ENCODE measurements at places on chromosomes 3 and 15.

DNA sequence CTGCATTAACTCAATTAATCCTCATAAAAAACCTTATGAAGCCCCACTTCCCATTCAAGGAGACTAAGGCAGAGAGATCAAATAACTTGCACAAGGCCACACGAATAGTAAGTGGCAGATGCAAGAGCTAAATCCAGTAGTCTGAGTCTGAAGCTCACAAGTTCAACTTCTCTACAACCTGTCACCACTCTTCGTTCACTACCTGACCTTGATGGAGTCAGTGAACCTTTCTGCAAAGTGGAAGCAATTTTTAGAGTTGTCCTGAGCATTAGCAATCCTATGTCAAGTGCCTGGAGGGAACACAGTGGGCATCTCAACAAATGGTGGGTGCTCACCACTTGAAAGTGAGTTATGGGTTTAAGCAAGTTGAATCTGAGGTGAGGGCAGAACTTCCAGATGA, 2.1 kb upstream of the SPINT1 start:
- DNase-seq, result no peak

- no peak for DNase-seq
Observed at GRCh38 chr15:58594898-58595297, 154.6 kb downstream of the ADAM10 start.

- no peak for DNase-seq
Observed at GRCh38 chr15:98536976-98537375, 111.4 kb upstream of the IGF1R start.

DNA sequence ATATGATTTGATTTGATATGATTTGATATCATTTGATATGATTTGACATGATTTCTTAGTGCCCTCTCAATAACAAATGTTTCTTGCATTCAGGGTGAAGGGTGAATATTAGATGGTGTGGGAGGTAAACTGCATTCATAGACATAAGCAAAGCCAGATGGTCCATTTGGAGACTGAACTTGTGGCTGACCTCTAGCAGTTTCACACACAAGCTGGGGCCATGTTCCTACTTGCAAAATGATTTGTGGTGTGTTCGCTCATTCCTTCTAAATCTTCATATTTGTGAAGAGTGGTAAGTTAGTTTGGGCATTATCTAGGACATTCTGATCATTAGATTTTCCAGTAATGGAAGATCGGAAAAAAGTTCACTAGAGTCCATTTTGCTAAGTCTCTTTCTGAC, 40.5 kb upstream of the CCR4 start:
- DNase-seq, result no peak

DNA sequence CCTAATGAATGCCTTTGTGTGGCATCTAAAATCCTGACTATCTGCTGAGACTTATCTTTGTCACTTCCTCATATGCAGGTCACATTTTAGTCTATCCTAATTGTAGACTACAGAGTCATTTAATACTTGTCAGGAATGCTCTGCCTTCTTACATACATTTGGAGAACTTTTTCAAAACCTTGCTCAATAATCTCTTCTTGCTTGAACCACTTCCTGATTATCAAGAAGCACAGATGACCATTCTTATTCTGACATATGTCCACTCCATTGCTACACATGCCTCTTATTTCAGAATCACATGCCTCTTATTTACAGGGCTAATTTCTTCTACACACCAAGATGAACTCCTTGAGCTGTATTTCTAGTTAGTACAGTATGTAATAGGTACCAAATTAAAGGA, 400.3 kb downstream of the TBC1D5 start:
- DNase-seq, result no peak

DNA sequence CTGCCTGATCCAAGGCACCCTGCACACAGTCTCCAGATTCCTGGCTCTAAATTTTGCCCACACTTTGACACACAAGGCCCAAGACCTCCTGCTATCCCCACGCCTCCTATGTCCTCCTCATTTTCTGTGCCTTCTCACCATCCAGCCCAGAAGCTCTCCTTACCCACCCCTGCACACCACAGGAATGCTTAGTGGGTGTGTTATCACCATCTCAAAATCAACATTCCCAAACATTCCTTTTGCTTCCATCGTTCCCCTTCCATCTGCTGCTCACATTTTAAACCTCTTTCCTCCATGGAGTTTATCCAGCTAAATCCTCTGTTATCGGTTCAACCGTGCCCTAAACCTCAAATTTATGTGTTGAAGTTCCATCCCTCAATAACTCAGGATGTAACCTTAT, 43.9 kb downstream of the DGKG start:
- DNase-seq, result no peak

GRCh38 chr15:38253351-38253781, 730 bp downstream of the SPRED1 start:
- no peak for DNase-seq

DNA sequence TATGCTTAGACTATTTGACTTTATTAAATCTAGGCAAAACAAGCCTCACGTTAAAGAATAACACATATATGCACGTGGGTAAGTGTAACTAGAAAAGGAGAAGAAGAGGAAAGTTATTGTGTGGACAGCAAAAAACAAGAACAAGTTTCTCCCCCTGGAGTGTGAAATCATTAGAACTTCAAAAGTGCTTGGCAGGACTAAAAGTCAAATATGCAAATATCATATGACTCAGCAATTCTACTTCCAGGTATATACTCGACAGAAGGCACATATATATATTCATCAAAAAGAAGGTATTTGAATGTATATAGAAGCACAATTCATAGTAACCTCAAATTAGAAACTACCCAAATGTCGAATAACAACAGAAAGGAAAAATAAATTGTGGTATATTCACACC, 68.9 kb upstream of the STXBP5L start:
- no peak for DNase-seq

DNA sequence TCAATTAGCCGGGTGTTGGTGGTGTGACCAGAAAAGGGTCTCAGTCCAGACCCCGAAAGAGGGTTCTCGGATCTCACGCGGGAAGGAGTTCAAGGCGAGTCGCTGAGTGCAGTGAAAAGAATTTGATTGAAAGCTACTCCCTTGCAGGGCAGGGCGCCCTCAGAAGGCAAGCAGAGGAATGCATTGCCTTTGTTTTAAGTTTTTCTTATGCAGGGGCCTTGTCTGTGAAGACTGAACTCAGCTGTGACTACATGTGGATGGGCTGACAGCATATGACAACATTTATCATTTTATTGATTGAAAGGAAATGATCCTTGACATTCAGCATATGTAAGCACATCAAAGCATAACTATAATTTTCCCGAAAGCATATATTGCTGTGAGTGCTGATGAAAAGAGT, 11.8 kb downstream of the CPN2 start:
- DNase-seq, result no peak

DNA sequence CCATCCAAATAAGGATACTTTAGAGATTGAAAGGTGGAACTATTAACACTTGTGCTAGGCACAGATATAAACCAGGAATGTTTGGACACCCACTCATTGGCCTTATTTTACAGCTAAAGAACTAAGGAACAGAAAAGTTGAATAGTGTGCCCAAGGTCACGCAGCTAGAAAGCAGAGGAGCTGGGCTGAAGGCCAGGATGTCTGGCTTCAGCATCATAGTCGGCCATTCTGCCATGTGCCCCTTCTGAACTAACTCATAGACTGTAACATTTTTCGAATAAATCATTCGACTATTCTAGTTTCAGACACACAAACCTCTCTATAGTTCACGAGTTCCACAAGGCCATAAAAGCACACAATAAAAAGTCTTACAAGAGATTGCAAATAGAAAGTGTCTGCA, 71.1 kb downstream of the SUMF1 start:
- DNase-seq, result no peak

DNA sequence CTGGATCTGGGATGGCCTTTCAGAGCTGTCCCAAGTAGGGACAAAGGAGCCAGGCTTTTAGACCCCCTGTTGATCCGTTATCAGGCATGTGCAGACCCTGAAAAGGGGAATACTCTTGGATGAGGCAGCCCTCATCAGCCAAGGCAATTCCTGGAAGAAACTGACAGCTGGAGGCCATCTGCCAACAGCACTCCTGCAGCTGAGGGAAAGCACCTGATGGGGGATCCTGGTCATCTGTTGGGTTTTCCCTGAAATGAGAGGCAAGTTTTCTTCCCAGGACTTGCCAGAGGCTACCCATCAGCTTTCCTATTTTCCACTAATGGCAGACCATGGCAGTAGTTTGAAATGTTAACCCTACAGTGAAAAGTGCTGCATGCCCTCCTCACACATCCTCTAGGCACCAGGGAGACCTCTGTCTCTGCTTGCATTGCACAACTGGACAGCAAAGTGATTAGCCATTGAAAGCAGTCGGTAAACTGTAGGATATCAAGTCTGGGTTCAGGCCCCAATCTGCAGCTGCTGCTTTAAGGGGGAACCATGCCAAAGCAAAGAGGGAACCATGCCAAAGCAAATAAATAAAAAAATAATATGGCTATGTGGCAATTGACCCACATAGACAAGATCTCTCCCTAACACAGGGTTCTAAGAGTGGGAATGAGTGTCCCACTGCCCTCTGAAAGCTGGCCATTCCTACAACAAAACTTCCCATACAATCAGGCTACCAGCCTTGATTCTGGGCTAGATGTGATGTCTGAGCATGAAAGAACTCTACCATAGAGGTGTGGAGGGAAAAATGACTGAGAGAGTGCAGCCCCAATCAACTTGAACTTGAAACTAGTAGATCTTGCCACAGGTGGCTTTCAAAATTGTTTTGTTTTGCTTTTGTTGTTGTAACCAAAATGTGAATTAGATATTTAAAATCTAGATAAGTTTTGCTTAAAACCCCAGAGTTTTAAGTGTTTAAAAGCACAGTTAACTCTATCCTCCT, 232.0 kb upstream of the STT3B start:
- DNase-seq, result no peak

- no peak for DNase-seq
Observed at GRCh38 chr15:22265056-22265945, 185.0 kb downstream of the OR4M2 start.

DNA sequence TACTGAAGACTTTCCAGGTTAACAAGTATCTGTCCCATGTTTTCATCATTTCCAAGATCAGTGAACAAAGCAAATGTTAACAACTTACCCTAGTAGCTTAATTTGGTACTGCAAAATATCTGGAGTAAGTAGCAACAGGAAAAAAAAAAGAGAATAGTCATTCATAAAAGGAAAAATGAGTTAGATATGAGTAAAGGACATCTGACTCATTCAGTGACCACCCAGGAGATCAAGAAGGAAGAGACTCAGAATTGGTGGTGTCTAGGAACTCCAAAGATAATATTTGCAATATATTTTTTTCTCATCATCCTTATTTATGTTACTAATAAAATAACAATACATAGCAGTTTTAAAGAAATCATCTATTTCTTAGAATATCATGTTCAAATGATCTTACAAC, 253.8 kb upstream of the COL8A1 start:
- DNase-seq, result no peak

GRCh38 chr15:51499379-51499976, 123.1 kb downstream of the DMXL2 start:
- DNase-seq, result no peak

GRCh38 chr3:71258116-71258515, 325.4 kb downstream of the FOXP1 start:
- DNase-seq, result no peak

- DNase-seq, result no peak
Observed at GRCh38 chr3:139620438-139620837, 57.3 kb downstream of the NMNAT3 start.

DNA sequence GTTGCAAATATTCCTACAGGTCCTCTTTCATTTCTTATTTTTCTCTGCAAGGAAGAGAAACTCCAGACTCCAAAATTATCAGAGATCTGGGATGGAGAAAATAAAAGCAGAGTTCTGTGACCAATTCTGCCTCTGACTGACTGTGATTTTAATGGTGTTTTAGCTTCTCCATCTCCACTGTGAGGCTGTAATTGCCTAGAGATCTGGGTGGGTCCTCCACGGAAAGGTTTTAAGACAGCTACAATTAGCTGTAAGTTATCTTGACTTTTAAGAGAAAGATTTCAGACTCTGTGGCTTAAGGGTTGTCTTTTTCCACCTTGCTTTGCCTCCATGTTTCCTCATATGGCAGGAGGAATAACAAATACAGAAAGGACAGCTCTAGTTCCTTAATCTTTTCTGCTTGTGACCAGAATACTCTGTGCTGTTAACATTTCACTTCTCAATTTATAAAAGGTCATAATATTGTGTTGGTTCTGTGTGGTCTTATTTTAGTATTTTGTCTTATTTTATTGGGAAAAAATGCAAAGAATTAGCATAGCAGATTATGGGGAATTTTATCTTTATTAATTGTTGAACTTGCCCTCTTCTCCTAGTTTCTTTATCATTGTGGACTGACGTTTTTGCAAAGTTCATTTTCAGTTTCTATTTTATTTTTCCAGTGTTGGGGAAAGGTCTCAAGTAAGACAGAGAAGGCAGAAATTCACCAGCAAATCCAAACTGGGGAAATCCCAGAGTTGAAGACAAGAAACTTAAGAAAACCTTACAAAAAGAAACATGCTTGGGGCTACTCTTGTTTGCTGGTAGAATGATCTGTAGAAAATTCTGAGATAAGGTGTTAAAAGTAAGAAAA, 157.9 kb downstream of the RAP2B start:
- no peak for DNase-seq

DNA sequence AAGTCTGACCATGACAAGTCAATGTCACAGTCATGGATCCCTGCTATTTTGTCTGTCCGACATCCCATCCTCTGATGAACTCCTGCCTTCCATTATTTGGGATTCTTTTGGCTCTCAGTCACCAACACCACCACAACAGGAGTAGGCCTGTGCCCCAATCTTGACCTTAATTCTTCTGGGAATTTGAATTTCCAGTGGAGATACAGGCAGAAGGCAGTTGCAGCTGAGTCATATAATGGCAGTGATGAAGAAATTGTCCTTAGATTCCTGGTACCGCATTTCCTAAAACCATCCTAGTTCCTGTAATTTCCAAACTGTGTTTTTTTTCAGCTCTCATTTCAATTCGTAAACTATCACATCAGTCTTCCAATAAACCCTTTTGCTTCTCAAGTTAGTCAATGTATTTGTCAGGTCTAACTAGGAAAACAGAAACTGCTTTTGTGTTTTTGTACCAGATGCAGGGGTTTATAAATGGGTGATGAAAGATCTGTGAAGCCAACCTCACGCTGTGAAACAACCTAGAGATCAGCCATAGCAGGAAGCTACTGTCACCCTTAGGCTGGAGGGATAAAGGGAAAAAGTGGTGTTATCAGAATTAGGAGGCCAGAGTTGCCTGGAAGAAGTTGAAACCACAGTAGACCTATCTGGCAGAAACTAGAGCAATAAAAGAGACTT, 126.3 kb upstream of the TMEM108 start:
- DNase-seq, result no peak

- no peak for DNase-seq
Observed at GRCh38 chr15:57554812-57555179, 36.9 kb upstream of the MYZAP start.

- DNase-seq, result no peak
Observed at GRCh38 chr3:46417841-46418611, 11.0 kb downstream of the CCRL2 start.

DNA sequence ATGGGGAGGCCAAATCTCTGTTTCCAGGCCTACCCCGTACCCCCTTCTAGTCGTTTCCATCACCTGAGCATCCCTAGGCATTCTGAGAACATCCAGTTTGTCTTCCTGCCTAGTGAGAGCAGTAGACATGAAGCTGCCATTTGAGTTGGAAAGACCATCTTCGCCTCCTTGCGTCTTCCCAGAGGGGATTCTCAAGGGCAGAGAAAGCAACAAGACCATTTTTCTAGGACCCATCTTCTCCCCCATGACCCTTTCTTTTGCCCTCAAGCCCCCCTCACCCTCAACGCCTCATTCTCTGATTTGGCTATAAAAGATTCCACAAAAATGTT, 148.7 kb upstream of the BHLHE40 start:
- DNase-seq, result no peak

All from stimulated activated effector memory CD8-positive, alpha-beta T cell treated with anti-CD3 and anti-CD28 coated beads, Interleukin-12 subunit alpha, Interleukin-12 subunit beta, amount 100 ng/mL, for 72 hours (primary cell).